ENCODE measurements at places on chromosomes 12 and 14. TPM values are rescaled to one million over a fixed set of nuclear protein-coding genes. Genes with fewer than 3 reads are reported as not detected.

NOVA1 gene
- 13.8 TPM for total RNA-seq

USP44 gene
- total RNA-seq, result 1.6 TPM

CLEC1A gene
- total RNA-seq, result 7.0 TPM

RPGRIP1 gene
- total RNA-seq, result 0.39 TPM

DNA sequence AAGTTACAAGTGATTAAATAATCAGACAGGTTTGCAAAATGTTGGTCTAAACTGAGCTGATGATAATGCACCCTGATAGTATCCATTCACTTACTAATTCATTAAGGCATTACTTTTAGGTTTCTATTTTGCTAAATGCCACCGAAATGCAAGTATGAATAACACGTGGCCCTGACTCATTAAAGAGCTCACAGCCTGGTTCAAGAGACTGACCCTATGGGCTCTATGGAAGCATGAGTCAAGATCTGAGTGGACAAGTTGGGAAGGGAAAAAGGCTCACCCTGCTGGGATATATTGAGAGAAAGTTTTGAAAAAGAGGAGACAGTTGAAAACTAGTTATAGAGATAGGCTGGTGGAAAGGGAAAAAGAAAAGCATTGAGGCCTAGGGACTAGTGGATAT, 14.8 kb upstream of the LRRC9 start:
- DNase-seq, result no peak

DNA sequence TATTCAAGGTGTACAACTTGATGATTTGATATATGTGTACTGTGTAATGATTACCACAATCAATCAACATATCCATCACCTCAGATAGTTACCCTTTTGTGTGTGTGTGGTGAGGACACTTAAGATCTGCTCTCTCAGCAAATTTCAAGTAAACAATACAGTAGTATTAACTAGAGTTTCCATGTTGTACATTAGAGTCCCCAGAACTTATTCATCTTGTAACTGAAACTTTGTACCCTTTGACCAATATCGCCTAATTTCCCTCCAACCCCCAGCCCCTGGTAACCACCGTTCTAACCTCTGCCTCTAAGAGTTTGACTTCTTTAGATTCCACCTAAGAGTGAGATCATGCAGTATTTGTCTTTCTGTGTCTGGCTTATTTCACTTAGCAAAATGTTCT, 12.1 kb downstream of the ADCK1 start:
- DNase-seq, result no peak

DNA sequence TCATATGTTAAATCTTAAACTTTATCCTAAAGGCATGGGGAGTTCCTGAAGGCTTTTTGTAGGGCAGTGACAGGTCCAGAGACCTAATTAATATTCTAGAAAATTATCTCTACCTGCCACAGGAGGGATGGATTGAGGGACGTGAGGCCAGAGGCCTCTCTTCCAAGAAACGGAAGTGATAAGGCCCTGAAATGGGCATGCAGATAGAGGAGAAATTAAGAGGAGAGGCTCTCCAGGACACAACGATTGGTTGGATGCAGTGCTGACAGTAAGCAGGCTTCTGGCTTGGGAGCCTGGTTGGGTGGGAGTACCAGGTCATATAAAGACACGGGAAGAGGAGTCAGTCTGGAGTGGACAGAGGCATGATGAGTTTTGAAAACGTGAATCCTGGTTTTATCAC, 3.1 kb upstream of the BORCS5 start:
- DNase-seq, result no peak

- no peak for DNase-seq
These were observed 4.9 kb downstream of the DUSP6 start for GRCh38 chr12:89347325-89347829.

GRCh38 chr12:11706509-11707379, 57.3 kb downstream of the ETV6 start:
- DNase-seq, result no peak

GRCh38 chr12:84016956-84017355, 895.6 kb downstream of the SLC6A15 start:
- DNase-seq, result no peak

GRCh38 chr14:29584992-29585391, 342.7 kb downstream of the PRKD1 start:
- no peak for DNase-seq

DNA sequence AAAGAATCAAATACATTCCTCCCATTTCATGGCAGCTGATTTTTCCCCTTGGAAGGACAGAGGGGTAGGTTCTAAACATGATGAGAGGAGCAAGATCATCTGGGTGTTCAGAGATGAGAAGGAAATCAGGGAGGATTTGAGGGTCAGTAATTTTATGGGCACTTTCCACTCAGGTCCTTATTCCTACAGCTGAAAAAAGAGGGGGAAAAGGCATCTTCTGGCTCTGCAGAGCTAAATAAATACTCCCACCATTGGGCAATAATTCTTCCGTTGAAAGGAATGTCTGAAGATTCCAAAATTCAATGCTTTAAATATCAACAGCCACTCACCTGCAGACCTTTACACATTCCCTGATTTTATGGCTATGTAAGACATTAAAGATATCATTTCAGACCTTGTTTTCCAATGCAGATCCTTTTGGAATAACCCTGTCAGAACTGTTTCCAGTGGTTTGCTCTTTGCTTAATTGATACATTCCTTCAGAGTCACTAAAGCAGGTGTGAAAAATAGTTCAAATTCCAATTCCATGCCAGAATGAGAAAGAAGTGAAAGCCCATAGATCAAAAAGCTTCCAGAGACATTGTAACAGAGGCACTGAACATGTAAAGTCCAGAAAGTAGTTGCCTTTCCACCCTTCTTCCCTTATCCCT, 233.3 kb upstream of the KRR1 start:
- DNase-seq, result no peak
